DND-41 (cell line): ENCODE measurements at places on chromosomes 13 and 19.

- DNase-seq = no peak
- no peak overlapping the region for H3K4me3 ChIP-seq
- H3K27me3 ChIP-seq = no peaks in the 10 kb centered on the region
- peaks cover 23% of the 10 kb centered on the region for H3K4me1 ChIP-seq
- no peaks in the 10 kb centered on the region for H3K36me3 ChIP-seq
- no peak overlapping the region for H3K27ac ChIP-seq
These were observed 57.1 kb downstream of the ALOX5AP start for GRCh38 chr13:30792285-30793000.

DNA sequence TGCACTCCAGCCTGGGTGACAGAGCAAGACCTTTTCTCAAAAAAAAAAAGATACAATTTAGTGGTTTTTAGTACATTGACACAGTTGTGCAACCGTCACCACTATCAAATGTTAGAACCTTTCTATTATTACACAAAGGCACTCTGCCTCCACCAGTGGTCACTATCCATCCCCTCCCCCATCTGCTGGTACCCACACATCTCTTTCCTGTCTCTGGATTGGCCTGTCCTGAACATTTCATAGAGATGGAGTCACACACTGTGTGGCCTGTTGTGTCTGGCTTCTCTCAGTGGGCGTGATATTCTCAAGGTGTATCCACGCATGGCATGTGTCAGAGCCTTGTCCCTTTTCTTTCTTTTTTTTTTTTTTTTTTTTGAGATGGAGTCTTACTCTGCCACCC, 11.2 kb downstream of the KDM4B start:
- no peak for DNase-seq
- peaks cover 4% of the 10 kb centered on the region; the same call in 1 of the 2 replicates for H3K4me1 ChIP-seq
- H3K36me3 ChIP-seq = peaks cover 24% of the 10 kb centered on the region
- H3K4me3 ChIP-seq = no peak overlapping the region
- no peaks in the 10 kb centered on the region for H3K27me3 ChIP-seq

GRCh38 chr13:31945202-31945961, 86.2 kb upstream of the FRY start:
- H3K4me1 ChIP-seq = no peaks in the 10 kb centered on the region
- H3K27ac ChIP-seq = no peak overlapping the region
- no peak overlapping the region for H3K4me3 ChIP-seq

GRCh38 chr19:17842663-17843291, 5.0 kb downstream of the JAK3 start:
- 0 out of 2 replicates have a peak, but pooled peaks cover 6% of the 10 kb centered on the region for H3K36me3 ChIP-seq
- H3K27me3 ChIP-seq = no peaks in the 10 kb centered on the region
- peaks cover 12% of the 10 kb centered on the region for H3K4me1 ChIP-seq
- no peak overlapping the region for H3K4me3 ChIP-seq

DNA sequence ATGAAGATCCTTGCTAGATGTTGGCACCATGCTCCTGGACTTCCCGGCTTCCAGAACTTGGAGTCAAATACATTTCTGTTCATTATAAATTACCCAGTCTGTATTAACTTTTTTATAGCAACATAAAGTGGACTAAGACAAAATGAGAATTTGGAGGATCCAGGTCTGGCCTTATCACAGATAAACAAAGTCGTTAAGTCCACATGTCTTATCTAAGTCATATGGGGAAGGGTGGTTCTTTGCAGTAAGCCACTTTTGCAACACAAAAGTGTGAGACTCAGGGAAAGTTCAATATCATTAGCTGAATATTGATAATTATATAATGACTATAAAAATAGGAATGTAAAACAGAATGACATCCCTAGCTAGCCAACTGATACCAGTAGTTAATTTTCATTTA, 91.6 kb upstream of the SIAH3 start:
- H3K4me1 ChIP-seq = no peaks in the 10 kb centered on the region
- H3K27me3 ChIP-seq = peaks cover 9% of the 10 kb centered on the region
- H3K4me3 ChIP-seq = no peak overlapping the region

GRCh38 chr19:41702171-41702651, 6.2 kb upstream of the CEACAM5 start:
- H3K4me1 ChIP-seq = no peaks in the 10 kb centered on the region
- H3K4me3 ChIP-seq = no peak overlapping the region
- H3K36me3 ChIP-seq = no peaks in the 10 kb centered on the region
- no peak overlapping the region for H3K27ac ChIP-seq
- peaks cover 4% of the 10 kb centered on the region for H3K27me3 ChIP-seq

DNA sequence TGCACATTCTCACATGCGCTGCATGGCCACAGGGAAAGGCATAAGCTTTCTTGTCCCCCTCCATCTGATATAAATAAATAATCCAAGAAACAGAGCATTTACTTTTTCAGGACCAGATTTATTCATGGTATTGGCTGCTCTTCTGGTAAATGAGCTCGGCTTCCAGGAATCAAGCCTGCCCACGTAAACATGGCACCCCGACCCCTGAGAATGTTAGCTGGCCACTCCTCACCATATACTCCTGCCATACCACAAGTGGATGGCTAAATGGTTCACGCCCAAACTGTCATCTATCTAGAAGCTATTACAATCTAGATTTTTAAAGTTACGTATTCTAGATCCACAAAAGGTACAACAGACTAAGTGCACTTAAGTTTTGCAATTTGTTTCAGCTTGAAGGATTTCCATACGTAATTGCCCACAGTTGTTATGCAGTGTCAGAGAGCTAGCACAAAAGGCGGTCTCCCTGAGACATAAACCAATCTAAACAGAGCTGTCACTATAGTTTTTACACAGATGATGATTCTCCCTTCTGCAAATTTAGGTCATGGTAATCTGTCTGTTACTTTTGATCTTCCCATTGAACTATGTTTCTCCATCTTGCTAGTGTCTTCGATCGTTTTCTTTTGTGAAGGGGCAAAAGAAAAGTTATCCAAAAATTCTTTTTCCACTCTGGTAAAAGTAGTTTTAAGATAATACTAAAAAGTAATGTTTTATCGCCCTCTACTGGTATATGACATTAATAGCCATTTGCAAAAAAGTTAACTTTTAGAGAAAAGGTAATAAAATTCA, 16.2 kb upstream of the FOXO1 start:
- H3K4me1 ChIP-seq = no peaks in the 10 kb centered on the region
- H3K27me3 ChIP-seq = no peaks in the 10 kb centered on the region
- no peaks in the 10 kb centered on the region for H3K36me3 ChIP-seq
- no peak overlapping the region for H3K4me3 ChIP-seq
- no peak overlapping the region for H3K27ac ChIP-seq

- peaks cover 14% of the 10 kb centered on the region for H3K36me3 ChIP-seq
- H3K27me3 ChIP-seq = no peaks in the 10 kb centered on the region
- DNase-seq = no peak
- H3K4me1 ChIP-seq = peaks cover 7% of the 10 kb centered on the region
These were observed 16.6 kb downstream of the ACTN4 start for GRCh38 chr19:38663957-38664502.

DNA sequence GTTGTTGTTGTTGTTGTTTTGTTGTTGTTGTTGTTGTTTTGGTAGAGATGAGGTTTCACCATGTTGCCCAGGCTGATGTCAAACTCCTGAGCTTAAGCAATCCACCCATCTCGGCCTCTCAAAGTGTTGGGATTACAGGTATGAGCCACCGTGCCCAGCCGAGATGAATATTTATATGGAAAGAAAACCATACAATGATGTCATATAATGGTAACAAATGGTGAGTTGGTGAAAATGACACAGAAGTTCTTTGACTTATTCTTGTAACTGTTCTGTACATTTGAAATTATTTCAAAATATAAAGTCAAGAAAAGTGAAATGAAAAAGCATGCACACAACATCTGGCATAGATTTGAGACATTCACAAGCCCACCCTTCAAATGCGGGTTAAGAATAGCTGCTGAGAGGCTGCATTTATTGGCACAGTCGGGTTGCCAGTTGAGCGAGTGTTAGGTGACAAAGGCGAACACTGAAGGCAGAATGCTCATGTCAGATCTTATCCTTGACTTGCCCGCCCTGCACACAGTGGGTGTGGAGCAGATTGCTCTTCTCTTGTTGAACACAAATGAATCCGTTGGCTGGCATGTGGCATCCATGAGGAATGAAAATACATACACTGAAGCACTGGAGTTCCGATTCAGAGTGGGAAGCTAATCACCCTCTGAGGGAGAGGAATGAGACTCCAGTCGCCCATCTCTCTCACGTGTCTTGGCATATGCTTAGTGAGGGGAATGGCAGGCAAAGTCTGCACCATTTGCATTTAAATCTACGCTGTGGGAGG, 15.8 kb upstream of the UBE2S start:
- no peaks in the 10 kb centered on the region for H3K27me3 ChIP-seq
- no peaks in the 10 kb centered on the region for H3K36me3 ChIP-seq
- peaks cover 29% of the 10 kb centered on the region for H3K4me1 ChIP-seq
- H3K4me3 ChIP-seq = no peak overlapping the region

- H3K27ac ChIP-seq = no peak overlapping the region
- H3K27me3 ChIP-seq = no peaks in the 10 kb centered on the region
- no peaks in the 10 kb centered on the region for H3K36me3 ChIP-seq
These were observed 452.7 kb downstream of the TSHZ3 start for GRCh38 chr19:30896554-30896953.

DNA sequence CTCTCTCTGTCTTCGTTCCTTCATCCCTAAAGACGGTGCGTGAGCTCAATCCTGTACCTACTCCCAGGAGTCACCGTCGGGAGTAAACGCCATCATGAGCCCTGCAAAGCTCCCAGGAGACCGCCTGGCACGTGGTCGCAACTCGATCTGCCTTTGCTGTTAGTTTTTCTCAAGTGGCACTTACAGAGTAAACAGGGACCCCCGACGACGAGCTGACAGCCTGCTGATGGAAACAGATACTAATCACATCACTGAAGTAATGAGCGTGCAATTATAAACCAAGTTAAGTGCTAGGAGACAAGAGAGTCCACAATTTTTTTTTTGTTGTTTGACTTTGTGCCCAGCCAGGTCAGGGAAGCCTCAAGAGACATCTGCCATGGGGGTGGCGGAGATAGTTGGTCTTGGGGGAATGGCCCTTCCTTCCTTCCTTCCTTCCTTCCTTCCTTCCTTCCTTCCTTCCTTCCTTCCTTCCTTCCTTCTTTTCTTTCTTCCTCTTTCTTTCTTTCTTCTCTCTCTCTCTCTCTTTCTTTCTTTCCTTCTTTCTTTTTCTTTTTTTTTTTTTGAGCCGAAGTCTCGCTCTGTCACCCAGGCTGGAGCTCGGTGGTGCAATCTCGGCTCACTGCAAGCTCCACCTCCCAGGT, 23.6 kb downstream of the CACNG6 start:
- H3K36me3 ChIP-seq = no peaks in the 10 kb centered on the region
- no peaks in the 10 kb centered on the region for H3K4me1 ChIP-seq
- H3K4me3 ChIP-seq = no peak overlapping the region
- no peaks in the 10 kb centered on the region for H3K27me3 ChIP-seq
- no peak overlapping the region for H3K27ac ChIP-seq

DNA sequence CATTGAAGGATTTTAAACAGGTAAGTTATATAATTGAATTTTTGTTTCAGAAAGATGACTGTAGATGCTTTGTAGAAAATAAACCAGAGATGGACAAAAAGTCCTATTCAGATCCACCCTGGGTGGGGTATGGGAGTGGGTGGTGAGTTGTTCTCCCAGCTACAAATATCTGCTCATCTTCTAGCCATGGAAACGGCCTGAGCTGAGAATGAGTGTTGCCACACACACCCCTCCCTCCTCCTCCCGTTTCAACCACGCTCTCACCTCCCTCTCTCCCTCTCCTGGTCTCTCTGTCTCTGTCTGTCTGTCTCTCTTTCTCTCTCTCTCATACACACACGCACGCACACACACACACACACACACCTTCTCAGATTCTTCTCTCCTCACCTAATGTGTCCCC, 26.4 kb downstream of the SERTM1 start:
- DNase-seq = no peak
- H3K4me1 ChIP-seq = no peaks in the 10 kb centered on the region
- no peaks in the 10 kb centered on the region for H3K36me3 ChIP-seq
- no peaks in the 10 kb centered on the region for H3K27me3 ChIP-seq
- no peak overlapping the region for H3K4me3 ChIP-seq
- no peak overlapping the region for H3K27ac ChIP-seq

DNA sequence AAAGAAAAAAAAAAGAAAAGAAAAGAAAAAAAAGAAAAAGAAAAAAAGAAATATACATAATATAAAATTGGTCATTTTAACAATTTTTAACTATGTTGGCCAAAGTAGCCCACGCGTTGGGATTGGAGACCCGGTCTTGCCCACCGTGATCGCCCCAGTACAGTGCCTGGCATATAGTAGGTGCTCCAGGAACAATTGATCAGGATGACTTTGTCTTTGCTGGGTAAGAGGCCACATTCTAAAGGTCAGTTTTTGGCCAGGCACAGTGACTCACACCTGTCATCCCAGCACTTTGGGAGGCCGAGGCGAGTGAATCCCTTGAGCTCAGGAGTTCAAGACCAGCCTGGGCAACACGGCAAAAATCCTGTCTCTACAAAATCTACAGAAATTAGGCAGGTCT, 3.8 kb upstream of the ANGPTL4 start:
- H3K4me1 ChIP-seq = no peaks in the 10 kb centered on the region
- H3K36me3 ChIP-seq = no peaks in the 10 kb centered on the region
- H3K4me3 ChIP-seq = no peak overlapping the region
- H3K27me3 ChIP-seq = no peaks in the 10 kb centered on the region

GRCh38 chr13:113886561-113887112, 22.8 kb upstream of the GAS6 start:
- peaks cover 20% of the 10 kb centered on the region for H3K27me3 ChIP-seq
- H3K36me3 ChIP-seq = no peaks in the 10 kb centered on the region
- DNase-seq = no peak
- no peaks in the 10 kb centered on the region for H3K4me1 ChIP-seq
- H3K4me3 ChIP-seq = no peak overlapping the region

GRCh38 chr13:99191336-99191899, 9.2 kb upstream of the UBAC2 start:
- H3K27me3 ChIP-seq = no peaks in the 10 kb centered on the region
- H3K27ac ChIP-seq = no peak overlapping the region

- H3K27ac ChIP-seq = no peak overlapping the region
- peaks cover 15% of the 10 kb centered on the region for H3K4me1 ChIP-seq
- H3K27me3 ChIP-seq = no peaks in the 10 kb centered on the region
These were observed 4.0 kb upstream of the CYTH2 start for GRCh38 chr19:48465215-48465614.

- no peaks in the 10 kb centered on the region for H3K27me3 ChIP-seq
- no peaks in the 10 kb centered on the region for H3K4me1 ChIP-seq
- no peak overlapping the region for H3K4me3 ChIP-seq
These were observed 79.0 kb upstream of the ZNF536 start for GRCh38 chr19:30293051-30293785.

GRCh38 chr19:49119411-49120324, at the start of gene PPFIA3:
PPFIA3 (plus strand) TSS chr19:49119544; CDS start chr19:49127874, 8,330 bp downstream.
- peaks cover 5% of the 10 kb centered on the region for H3K36me3 ChIP-seq
- H3K4me3 ChIP-seq = peak within 1 kb of the TSS; percentile 78
- peak within 1 kb of the TSS; percentile 93 for H3K27ac ChIP-seq

DNA sequence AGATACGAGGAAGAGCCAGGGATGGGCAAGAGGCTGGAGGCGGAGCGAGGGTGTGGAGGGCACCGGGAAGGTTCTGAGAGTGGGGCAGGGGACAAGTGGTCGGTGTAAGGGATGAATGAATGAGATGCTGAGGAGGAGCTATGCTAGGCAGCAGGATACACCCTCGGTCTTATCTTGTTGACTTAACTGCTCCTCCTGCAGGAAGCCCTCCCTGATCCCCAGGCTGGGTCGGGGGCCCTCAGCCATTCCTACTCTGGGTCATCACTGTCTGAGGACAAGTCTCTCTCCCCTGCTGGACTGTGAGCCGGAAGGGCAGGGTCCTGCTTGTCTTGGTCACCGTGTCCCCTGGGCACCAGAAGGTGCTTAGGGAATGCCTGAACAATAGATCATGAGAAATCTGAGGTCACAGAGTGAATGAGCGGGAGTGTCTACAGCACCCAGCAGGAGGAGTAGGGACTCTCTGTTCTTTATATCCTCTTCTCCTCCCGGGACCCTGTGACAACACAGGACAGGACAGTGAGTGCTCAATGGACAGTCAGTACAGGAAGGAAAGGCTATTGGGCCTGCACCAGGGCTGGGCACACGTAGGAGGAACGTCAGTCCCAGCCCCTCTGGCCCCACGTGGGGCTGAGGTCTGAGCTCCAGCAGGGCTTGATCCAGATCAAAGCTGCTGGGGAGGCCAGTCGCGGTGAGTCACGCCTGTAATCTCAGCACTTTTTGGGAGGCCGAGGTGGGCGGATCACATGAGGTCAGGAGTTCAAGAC, 6.5 kb downstream of the NKPD1 start:
- H3K27me3 ChIP-seq = no peaks in the 10 kb centered on the region
- H3K36me3 ChIP-seq = 0 out of 2 replicates have a peak, but pooled peaks cover 3% of the 10 kb centered on the region
- no peaks in the 10 kb centered on the region for H3K4me1 ChIP-seq
